NCI-H82 (cell line): ENCODE measurements at places on chromosomes 6 and 20.

- DNase-seq = no peak
Observed at GRCh38 chr6:41768545-41769308, 11.0 kb downstream of the FRS3 start.

- no peak for DNase-seq
Observed at GRCh38 chr6:37785663-37786270, 33.8 kb upstream of the ZFAND3 start.

DNA sequence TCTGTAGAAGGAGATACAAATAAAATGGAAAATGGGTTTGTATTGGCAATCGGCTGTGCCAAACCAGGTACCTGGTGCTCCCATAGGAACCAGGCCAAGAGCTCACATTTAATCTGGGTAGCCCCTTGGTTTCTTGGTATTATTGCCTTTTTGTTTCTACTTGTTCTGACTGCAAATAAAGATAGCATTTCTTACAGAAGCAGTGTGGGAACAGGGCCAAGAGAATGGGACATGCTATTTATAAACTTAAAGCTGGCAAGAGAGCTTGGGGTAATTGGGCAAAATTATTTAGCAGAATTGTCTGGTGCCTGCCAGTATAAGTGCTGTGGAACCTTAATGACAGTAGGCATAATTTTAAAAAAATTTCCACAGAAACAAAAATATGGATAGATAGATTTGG lies 113.5 kb upstream of the GLP1R start:
- no peak for DNase-seq

DNA sequence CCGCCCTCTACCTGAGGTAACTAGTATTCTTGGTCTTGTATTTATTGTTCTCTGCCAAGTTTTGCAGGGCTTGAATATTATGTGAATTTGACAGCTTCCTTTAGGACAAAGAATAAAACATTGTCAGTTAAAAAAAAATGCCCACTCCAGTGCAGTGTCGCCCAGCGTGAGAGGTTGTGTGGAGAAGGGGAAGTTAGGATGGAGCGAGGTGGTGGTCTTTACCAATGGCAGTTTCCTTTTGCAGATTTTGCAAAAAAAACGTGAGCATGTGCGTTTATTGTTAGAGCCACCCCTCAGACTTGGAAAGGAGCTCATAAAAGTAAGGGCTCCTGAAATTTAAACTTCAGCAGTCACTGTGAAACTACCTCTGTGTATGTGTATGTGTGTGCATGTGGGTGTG lies 28.3 kb downstream of the UST start:
- DNase-seq = no peak

DNA sequence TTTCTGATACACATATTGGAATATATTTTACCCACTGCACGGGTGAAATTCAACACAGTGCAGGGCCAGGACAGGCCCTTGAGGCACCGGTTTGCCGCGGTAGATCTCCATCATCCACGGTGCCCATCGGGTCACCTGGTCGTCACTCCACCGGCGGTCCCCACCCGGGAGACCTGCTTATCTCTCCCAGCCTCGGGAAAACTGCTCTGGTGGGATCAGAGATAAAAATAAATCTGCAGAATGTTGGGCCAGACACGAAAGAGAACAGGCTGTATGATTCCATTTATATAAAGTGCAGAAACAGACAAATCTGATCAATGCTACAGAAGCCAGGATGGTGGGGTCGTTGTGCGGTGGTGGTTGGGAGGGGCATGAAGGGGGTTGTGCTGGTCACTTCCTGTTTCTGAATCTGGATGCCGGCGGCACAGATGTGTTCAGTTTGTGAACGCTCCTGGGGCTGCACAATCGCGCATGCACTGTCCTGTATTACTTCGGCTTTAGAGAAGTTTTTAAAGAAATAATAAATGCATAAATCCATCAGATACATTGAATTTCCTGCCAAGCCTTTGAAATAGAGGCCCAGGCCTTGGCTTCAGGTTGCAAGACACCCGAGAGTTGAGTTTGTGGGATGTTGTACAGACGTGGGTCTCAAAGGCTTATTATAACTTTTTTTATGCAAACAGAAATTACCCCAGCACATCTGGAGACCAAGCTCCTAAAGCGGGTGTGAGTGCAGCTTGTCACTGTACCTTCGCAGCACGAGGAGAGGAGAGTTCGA lies 54.3 kb downstream of the ANKRD60 start:
- no peak for DNase-seq

DNA sequence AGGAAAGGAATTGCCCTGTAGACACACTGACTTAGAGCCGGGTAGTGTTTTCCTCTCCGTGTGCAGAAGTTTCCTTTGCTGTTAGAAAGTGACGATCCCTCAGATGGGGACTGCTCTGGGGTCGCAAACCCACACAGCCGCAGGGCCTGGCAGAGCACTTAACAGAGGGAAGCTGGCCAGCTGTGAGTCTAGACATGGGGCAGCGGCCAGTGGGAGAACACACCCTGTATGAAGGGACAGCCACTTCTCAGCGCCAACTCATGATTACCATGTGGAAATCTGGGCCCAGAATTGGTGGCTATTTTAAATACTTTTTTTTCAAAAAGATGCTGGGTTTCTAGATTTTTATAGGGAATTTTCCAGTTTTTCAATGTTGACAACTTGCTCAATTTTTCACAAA lies 39.4 kb downstream of the SLC9A8 start:
- no peak for DNase-seq
